Hematopoietic multipotent progenitor cell treated with erythropoietin and hydrocortisone succinate and interleukin-3 and kit ligand, for 6 days (in vitro differentiated cells): ENCODE measurements at places on chromosomes 2 and 18.

- DNase-seq: no peak
Measured at GRCh38 chr2:97714950-97715652, 1.7 kb downstream of the ZAP70 start.

- DNase-seq: no peak
Measured at GRCh38 chr2:233210843-233211547, 40.5 kb upstream of the ATG16L1 start.

- DNase-seq: no peak
Measured at GRCh38 chr2:97952357-97952756, 43.4 kb downstream of the TMEM131 start.

- no peak for DNase-seq
Measured at GRCh38 chr18:75823471-75823870, 396.0 kb upstream of the SMIM21 start.

DNA sequence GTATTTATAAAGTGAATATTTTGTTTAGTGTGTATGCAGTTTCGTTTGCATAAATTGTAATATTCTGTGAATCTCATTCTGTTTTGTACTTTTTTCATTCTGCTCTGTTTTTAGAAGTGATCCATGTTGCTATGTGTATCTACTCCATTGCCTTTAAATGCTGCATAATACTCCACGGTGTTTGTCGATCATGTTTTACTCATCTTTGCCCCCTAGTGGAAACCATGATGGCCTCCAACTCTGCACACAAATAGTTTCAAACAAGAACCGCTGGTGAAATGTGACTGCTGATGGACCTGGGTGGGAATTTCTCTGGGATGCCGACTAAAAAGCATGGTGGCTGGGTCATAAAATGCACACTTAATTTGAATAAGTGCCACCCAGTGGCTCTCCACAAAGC is 32.0 kb upstream of the SKOR2 start:
- DNase-seq: peak; percentile 60

DNA sequence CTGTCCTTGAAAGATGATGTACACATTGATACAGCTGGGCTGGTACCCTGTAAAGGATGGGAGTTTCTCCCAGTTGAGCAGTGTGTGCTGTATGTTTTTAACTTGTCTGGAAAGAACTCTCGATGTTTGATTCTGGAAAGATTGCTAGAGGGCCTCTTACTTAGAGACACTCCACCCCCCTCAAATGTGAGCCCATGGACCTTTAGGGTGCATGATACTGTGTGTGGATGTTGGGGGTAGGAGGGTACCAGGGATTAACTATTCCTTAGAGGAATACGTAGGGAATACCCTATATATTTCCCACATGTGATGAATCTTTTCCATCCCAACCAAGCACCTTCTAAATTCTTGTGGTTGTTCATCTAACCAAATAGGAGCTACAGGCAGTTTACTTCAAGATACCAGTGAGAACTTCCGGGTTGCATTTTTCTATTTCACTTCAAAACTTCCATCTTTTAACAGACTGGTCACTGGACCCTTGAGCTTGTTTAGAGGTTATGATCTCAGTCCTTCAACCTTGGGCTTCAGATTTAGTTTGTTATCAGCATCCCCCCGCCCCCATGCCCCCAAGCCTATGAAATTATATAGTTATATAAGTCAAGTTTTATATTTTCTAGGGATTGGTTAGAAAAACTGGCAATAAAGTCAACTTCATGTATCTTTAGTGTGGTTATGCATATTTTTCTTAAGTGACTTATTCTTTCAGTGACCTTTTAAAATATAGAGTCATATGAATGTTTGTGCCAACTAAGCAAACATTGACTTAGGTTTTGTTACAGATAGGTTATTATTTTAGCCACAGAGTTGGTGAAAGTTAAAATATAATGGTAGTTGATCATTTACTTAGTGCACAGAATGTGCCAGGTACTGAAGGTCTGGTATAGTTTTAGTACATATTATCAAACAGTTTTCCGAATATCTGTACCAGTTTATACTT is 18.2 kb downstream of the AFTPH start:
- DNase-seq: no peak

DNA sequence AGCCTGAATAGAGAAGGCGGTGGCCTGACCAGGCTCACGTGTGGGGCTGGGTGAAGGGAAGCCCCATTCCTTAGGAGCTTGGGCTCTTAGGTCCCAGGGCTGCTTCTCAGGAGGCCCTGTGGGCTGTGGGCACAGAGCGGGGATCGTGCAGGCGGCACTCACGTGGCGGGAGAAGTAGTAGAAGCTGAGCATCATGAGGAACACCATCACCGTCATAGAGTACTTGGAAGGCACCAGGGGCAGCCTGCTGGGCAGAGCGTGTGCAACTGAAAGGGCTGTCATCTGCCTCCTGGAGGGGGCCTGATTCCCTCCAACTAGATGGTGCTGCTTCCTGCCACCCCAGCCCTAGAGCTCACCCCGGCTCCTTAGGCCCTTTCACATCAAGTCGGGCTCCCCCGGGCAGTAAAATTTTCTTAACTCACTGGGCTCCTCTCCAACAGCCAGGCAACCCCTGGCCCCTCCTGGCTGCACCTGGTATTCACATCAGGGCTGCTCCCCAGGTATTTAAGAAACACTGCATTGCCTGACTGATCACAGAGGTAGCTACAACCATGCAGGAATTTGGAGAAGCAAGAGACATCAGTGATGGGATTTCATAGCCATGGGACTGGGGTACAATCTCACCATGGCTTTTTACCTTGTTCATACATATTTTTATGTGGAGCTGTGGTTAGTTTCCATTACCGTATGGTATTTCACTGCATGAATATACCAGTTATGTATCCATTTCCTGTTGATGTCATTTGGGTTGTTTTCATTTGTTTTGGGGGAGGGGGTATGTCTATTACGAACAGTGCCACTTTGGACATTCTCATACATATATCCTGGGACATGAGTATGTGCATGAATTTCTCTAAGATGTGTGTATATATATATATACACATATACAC is 32.9 kb downstream of the CENPO start:
- DNase-seq: no peak

GRCh38 chr2:113175042-113175628 is 1.4 kb downstream of the PSD4 start:
- peak; percentile 42 for DNase-seq

DNA sequence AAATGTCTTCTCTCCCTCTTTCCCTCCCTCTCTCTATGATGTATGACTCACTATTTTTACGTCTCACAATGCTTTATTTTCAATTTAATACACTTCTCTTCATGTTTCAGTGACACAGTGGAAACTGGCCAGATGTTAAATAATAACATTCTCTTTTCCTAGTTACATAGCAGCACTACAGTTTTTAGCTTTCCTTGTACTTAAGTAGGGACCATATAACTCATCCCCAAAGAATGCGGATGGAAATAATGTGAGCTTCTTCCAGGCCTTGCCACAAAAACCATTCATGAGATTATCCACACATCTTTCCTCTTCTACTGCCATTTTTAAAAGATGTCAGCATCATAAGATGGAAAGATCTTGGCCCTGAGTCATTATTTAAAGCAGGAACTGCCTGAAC is 789.4 kb downstream of the LRP1B start:
- no peak for DNase-seq

DNA sequence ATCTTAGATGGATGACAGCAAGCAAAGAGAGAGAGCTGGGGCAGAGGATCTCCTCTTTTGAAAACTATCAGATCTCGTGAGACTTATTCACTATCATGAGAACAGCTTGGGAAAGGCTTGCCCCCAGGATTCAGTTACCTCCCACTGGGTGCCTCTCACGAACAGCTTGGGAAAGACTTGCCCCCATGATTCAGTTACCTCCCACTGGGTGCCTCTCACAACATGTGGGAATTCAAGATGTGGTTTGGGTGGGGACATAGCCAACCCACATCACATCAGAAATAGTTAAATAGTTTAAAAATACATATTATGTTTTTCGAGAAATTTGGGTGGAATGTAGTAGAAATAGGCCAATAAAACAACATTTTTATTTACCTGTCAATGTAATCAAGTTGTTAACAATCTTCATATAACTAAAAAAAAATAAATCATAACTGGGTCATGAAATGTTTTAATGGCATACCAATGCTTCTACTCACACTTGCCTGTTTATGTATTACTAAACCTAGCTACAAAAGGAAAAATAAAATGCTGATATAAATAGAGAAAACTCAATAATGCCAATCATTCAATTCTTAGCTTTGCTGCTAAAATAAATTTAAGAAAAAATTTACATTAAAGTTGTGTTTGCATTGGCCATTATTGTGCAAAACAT is 608.9 kb downstream of the SUCLG1 start:
- no peak for DNase-seq

- DNase-seq: no peak
Measured at GRCh38 chr2:238954841-238955591, 107.1 kb downstream of the TWIST2 start.

DNA sequence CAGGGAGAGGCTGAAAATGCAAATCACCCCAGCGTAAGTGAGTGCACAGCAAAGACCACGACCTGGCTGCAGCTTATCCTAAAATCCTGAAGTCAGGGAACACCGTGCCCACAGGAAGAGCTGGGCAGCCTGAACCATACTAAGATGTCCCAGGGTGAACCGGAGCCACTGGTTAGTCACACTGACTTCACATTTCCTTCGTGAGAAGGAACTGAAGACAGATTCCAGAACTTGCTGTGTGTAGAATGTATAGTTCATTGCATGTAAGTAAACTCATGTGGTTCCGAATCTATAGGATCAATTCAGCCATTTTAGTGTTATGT is 84.6 kb upstream of the NDUFV2 start:
- DNase-seq: no peak

DNA sequence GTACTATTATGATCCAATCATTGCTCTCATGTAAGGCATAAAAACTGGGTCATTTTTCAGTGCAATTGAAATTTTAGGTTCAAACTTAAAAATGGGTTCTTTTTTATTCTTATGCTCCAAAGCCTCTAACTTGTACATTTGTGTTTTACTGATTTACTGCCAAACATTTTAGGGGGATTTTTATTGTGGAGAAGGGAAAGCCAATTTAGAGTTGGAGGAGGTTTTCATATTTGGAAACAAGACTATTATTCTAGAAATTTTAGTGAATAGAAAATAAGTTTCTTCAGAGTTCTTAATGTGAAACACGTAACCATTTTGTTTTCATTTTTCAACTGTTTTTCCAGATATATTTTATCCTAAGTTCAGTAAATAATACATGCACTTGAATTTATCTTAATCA is 138.6 kb downstream of the DOCK10 start:
- no peak for DNase-seq

DNA sequence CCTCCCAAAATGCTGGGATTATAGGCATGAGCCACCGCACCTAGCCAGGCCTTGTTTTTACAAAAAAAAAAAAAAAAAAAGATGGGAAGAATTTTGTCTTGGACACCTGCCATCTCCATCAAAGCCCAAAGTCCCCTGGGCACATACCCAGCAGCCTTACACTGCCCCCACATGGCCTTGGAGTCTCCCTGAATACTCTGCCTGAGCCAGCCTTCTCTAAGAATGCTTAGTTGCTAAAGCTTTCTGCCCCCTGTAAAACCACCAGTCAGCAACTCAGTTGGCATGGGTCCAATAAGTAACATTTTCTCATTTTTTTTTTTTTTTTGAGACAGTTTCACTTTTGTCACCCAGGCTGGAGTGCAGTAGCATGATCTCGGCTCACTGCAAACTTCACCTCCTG is 40.6 kb downstream of the SPC25 start:
- DNase-seq: peak; percentile 84

DNA sequence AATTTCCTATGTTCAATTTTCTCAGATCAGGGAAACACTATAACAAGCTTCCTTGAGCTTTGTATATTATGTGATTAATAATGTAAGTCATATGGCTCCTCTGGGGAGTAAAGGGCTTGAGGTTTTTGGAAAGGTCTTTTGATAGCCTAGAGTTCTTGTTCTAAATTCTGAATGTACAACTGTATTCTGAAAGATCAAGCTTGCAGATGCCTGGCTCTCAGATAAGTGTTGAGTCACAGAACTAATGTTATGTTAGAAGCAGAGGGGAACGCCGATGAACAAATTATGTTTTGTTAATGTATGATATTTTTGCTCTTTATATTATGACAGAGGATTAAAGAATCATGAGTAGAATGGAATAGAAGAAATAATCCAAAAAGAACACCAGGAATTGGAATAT is 170.1 kb downstream of the RPRM start:
- no peak for DNase-seq

DNA sequence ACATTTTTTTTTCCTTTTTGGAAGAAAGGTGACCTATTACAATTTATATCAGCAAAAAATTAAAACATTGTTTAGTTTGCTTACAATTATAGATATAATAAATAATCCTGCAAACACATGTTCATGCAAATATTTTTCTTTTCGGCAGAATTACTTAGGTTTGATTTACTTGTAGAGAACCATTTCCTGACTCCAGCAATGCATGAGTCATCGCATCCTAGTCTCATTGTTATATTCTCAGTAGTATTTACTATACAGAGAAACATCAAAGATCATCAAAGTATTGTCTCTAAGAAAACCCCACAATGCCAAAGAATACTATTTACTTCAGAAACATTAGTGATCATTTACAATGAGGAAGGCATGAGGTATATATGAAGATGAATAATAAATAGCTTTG is 40.4 kb upstream of the MTIF2 start:
- DNase-seq: no peak

GRCh38 chr2:52904355-52904891 is 863.2 kb upstream of the CHAC2 start:
- no peak for DNase-seq

GRCh38 chr2:200422071-200422470 is 87.8 kb downstream of the KCTD18 start:
- DNase-seq: no peak

DNA sequence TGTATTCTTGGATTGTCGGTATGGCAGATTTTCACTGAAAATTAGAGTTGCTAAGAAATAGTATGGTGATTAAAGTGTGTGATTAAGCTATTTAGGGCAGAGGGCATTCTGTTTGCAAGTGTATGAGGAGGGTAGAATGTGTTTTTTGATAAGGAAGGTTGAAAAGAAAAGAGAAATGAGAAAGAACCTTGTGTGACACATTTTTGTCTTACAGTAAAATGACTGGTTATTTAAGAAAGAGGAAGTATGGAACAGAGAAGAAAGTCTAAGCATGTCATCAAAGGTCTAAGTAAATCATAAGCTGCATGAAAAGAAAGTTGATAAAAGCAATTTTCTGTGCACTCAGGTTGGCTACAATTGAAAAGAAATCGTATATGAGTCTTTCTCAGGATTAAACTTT is 5.2 kb upstream of the RSAD2 start:
- DNase-seq: peak; percentile 71
